ENCODE measurements at places on chromosomes 5 and 9.

DNA sequence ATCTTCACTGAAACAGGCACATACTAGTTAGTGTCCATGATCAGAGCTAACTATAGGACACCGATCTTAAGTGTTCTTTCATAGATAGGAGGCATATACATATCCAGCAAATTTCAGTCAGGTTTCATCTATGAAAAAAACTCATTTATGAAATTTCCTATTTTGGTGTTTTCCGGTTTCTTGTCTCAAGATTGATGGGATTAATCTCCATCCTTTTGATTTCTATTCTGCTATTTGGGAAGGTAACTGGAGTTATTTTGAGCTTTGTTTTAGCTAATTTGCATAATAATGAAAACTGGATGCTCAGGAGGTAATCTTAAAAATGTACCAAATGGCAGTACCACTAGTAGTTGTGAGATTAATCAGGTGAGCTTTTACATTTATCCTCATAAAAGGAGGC is 62.1 kb downstream of the BASP1 start:
- DNase-seq, result no peak

GRCh38 chr5:158487156-158487555 is 612.6 kb downstream of the EBF1 start:
- no peak for DNase-seq

DNA sequence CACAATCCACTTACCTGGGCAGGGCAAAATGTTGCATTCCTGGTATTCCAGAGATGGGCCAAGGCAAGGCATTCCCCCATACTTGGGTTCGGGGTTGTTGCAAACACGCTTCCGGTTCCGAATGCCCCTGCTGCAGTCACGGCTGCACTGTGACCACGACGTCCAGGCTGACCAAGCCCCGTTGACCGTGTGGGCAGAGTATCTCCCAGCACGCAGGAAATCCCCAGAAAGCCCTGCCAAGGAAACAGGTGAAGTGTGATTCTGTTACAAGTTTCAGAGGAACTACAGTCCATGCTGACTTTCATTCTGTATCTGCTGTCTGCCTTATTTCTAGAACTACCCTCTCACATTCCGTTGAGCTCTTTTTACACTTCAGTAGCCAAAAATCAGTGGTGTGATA is 483.0 kb downstream of the SEMA5A start:
- DNase-seq, result no peak

DNA sequence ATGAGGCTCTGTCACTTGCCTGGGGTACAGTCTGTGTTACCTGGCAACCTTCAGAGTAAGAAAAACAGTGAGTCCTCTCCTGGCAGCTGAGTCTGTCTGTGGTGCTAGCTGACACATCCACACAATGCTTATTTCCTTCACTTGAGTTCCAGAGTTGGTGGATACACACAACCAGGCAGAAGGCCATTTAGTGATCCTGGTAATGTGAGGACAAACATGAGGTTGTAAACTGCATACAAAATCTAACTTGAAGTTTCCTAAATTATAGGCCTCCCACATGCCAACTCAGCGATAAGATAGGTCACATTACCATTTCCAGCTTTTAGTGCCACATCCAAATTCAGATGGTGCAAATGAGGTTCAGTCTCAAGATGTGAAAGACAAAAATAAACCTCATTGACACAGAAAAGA is 125.5 kb downstream of the DCP2 start:
- no peak for DNase-seq

All from muscle of arm (tissue), 14 donors.